ENCODE measurements at places on chromosomes 12 and 14.

GRCh38 chr14:63383776-63384367 is 65.1 kb upstream of the GPHB5 start:
- no peak for DNase-seq

DNA sequence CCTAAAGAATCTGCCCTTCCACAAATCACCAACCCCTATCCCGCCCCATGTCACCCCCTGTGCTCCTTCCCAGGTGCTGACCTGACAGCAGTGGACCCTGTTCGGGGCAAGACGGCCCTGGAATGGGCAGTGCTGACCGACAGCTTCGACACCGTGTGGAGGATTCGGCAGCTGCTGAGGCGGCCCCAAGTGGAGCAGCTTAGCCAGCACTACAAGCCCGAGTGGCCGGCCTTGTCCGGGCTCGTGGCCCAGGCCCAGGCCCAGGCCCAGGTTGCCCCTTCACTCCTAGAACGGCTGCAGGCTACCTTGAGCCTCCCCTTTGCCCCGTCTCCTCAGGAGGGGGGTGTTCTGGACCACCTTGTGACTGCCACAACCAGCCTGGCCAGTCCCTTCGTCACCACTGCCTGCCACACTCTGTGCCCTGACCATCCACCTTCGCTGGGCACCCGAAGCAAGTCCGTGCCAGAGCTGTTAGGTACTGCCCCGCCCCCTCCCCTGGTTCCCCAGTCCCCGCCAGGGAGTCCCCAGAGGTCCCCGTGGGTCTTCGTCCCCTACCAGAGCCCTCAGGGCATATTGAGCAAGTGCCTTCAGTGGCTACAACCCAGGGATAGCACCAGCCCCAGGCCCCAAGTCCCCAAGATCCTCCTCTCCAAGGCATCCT is 2.7 kb downstream of the ANKRD33 start:
- DNase-seq, result no peak

DNA sequence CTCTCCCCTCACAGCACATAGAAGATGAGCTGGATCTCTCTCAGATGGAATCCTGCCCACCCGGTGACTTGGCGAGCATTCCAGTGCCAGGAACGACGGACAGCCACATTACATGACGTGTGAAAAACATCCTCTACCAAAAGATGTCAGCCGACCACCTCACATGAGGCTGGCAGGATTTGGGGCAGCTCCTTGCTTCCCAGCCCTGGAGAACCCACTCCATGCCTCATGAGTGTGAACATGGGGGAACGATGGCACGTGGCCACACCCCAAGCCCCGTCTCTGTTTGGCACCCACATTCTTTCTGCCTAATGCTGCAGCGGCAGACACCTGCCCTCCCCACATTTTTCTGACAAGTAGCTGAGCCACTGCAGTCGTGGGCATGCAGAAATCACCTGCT is 202.5 kb downstream of the CALM1 start:
- DNase-seq, result no peak

- no peak for DNase-seq
These were observed 112.9 kb downstream of the PRKCH start for GRCh38 chr14:61434311-61434710.

DNA sequence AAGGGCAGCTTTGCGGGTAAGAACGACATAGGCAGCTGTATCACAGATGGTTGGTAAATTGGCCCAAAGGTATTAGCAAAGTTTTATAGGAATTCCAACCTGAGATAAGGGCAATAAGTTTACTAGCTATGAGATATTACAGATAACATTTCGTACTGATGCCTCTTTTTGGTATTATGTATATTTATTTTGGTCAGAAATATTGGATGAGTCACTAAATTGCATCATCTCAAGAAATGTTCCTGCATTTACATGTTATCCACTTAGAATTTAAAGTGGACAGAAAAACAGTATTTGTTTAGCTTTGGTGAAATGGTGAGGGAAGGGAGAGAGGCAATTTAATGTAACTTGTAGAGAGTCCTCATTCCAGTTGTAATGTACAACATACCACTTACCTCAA is 65.1 kb upstream of the PZP start:
- no peak for DNase-seq

DNA sequence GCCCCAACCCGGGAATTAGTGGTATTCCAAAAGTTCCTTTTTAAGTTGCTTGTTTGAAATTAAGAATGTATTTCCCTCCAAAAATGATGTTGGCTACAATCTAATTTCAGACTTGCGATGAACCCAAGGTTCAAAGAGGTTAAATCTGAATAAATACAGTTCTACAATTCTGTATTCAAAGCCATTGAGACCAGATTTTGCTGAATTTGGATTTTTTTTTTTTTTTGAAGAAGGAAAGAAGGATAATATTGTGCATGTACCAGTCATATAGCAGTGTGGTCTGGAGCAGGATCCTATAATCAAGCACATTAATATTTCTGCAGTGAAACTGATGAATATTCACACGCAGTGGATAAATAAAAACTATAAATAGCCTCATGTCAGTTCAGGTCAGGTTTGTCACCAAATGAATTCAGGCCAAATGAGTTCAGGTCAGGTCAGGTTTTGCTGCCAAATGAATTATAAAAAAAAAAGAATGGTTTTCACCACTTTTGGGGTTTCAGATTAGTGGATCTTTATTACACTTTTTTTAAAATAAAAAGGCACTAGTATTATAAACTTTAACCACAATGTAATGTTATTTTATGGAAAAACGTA is 69.5 kb downstream of the CRADD start:
- DNase-seq, result no peak

DNA sequence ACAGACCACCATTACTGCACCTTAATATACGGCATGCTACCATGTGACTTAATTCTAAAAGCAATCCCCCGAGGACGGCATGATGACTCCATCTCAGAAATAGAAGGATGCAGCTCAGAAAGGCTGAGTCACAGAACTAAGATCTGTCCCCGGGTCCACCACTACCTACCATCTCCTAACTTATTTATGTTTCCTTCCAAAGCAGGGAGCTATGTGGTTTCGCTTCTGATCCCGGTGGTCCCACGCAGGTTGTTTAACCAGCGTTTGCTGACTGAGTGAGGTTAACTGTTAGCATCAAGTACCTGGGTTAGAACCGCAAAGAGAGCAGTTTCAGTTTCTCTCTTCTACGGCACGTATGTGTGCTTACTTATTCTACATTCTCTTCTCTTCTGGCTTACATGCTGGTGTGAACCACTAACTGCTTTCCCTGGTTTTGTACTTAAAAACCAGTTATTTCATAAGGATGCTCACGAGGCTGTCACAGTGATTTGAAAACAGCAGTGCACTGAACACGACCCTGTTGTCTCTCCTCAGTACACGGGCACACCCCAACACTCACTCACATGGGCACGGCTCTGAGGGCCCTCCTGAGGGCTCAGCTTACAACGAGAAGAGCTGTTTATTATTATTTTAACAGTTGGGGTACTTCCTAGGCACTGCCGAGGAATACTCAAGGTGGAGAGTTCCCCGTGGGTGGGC is 66.7 kb downstream of the CCDC88C start:
- DNase-seq, result no peak

DNA sequence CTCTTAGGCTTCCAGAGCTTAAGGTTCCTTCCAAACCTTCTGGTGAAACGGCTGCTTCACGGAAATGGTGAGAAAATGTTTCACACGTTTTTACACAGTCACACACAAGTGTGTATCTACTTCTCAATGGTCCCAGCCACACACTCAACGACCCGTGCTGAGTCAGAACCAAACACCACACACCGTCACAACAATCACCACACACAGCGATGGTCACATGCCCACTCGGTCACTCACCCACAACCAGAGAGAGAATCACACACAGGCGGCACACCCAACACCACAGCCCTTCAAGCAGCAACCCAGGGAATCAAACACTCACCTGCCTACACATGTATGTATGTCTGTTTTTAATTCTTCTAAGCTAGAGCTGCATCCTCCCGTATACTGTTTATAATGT is 12.6 kb upstream of the PLEKHD1 start:
- no peak for DNase-seq

Measured in activated CD4-positive, CD25-positive, alpha-beta regulatory T cell (primary cell).